ENCODE measurements at places on chromosomes 7 and 10.

DNA sequence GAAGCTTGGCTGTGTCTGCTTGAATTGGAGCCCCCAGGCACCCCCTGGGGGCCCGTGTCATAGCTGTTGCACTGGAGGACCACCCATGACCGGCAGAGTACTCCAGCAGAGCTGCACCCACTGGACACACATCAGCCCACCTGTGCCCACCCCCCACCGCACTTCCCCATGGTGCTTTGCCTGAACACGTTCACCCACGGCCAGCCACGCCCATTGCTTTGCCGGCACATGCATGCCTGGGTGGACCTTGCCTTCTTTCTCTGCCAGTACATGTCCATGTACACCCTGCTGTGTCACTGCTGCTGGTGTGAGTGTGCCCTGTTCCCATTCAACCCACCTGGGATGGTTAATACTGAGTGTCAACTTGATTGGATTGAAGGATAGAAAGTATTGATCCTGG lies 88.7 kb downstream of the SAMD9 start:
- DNase-seq, result no peak

DNA sequence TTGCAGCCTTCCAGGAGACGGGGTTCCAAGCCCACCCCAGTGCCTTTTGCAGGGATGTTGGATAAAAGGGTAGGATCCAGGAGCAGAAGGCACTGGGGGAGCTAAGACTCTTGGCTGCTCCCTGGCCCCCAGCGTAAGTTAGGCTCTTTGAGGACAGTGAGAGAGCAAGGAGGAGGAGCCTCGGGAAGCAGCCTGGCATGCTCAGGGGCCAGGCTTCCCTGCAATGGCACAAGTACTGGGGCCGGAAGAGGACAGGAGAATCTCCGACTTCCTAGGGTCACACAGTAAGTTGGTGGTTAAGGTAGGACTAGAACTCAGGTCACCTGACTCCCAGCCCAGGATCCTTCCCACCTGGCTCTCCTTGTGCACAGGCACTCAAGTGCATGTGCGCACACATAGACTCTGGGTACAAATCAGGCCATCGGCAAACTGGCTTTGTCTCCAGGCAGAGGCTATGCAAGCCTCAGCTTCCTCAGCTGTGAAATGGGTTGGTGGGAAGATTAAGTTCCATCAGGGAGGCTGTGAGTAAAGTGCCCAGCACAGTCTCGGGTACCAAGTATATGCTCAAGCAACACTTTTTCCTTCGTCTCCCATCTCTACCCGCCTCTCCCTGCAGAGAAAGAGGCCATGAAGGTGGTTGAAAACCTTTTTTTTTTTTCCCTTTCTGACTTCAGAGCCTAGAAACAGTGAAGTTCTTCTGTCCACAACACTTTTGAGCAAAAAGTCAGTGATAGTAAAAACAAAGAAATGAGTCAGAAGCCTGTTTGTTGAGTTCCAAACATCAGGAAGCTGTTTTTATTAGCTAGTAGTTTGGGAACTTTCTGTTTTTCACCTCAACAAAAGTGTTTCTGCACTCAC lies 79.1 kb downstream of the NEURL1 start:
- DNase-seq, result peak; percentile 33

GRCh38 chr10:35577926-35578617 lies 27.1 kb upstream of the GJD4 start:
- DNase-seq, result no peak

- DNase-seq, result no peak
Observed at GRCh38 chr7:24291271-24291670, 7.3 kb downstream of the NPY start.

- no peak for DNase-seq
Observed at GRCh38 chr10:29826801-29827450, 192.2 kb upstream of the SVIL start.

DNA sequence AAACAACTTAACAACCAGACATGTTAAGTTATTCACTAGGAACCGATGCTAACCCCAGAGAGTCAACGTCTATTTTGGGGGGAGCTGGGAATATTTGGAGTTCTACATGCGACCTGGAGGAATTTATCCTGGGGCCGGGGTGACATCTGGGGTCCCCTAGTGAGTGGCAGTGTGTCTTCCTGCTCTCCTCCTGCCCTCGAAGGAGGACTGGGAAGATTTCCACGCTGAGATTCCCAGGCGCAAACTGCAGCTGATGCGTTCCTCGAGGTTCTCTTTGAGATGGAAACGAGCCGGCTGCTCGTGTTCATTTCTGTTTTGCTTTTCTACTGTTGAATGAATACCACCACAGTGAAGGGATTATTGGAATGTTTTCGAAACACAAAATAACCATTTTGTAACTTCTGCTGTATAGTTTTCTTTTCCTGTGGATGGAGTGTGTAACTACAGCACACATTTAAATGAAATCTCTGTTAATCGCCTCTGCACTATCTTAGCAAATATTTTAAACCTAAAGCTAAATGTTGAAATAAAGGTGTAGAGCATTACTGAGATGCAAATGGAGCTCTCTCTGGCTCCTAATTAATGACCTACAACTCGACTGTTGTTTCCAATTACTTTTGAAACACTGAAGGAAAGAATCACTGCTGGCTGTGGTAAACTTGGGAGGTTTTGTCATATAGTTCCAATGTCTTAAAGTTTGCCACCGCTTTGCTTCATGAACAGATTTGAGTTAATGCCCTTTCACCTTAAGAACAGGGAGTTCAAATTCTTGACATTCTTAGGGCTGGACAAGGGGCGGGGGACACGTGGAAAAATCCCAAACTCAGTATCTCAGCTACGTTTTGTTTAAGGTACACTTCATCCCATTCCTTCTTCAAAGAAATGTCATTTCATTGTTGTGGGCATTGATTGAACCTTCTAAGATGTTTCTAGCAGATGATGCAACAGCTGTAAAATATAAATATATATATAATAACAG lies 21.1 kb downstream of the GATA3 start:
- DNase-seq, result no peak

GRCh38 chr10:76327441-76327840 lies 896.0 kb downstream of the LRMDA start:
- DNase-seq, result no peak

DNA sequence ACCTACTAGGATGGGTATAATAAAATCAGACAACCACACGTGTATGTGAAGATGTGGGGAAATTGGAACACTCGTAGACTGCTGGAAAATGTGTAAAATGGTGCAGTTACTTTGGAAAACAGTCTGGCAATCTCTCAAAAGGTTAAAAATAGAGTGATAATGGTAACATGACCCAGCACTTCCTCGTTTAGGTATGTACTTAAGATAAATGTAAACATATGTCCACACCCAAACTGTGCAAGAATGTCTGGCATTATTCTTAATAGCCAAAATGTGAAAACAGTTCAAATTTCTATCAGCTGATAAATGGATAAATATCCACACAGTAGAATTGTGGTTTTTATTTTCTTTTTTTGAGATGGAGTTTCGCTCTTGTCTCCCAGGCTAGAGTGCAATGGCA lies 272.8 kb downstream of the ZNF248 start:
- no peak for DNase-seq

DNA sequence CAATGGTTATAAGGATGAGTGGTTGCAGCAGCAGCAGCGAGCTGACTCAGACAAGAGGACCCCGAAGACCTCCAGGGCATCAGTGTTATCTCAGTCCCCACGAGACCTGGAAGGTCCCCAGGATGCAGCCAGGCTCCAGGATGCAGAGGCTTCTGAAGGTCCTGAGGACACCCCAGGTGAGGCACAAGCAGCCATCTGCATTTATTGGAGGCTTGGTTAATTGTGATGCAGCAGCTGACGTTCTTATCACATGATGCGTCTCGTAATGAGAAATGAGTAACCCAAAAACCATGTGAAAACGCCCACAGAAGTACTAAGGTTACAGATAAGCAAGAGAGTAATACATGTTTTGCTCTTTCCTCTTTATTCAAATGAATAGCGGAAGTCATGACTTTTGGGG lies 17.4 kb downstream of the C7orf57 start:
- DNase-seq, result peak; percentile 50

DNA sequence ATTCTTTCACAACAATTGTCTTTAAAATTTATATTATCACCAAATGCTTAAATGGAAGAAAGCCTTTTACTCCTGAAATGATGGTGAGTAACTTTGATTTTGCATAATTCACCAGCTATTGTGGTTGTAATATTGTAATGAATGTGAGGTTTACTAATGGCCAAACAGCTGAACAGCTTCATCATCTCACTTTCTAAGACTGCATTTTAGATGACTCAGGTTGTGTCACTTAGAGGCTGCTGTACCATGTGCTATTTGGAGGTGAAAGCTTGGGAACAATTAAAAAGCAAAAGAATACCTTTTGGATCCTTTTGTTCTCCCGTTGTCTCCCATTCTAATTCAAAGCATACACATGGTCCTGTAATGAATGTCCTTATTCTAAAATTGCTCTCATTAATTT lies 604.0 kb upstream of the PFKP start:
- no peak for DNase-seq

GRCh38 chr7:25666671-25667060 lies 438.4 kb upstream of the NPVF start:
- no peak for DNase-seq

- DNase-seq, result peak; percentile 31
Observed at GRCh38 chr7:87206361-87206760, 13.2 kb downstream of the TMEM243 start.

DNA sequence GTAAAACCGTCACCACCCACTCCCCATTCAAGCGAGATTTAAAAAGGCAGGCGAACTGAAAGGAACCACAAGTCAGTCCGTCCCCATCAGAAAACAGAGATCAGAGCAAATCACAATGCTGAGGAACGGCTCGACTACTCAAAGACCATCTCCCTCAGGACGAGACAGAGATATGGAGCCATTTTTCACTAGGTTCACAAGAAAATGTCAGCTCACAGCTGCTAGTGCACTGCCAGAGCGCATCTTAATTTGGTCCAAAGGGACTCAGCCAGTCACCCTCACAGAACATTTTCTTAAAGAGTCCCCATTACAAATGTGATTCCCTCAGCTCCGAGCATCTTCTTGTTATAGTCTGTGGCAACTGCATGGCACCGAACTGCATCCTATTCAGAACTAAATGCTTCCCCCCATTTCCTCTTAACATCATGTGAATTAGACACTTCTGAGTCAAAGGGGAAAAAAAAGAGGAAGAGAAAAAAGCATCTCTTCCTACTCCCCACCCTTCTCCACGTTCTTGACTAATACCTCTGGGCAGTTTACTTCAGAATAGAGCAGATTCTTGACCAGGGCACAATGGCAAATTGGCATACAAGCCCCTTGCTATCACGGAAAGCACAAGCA lies 683.9 kb downstream of the MAGI2 start:
- DNase-seq, result no peak

DNA sequence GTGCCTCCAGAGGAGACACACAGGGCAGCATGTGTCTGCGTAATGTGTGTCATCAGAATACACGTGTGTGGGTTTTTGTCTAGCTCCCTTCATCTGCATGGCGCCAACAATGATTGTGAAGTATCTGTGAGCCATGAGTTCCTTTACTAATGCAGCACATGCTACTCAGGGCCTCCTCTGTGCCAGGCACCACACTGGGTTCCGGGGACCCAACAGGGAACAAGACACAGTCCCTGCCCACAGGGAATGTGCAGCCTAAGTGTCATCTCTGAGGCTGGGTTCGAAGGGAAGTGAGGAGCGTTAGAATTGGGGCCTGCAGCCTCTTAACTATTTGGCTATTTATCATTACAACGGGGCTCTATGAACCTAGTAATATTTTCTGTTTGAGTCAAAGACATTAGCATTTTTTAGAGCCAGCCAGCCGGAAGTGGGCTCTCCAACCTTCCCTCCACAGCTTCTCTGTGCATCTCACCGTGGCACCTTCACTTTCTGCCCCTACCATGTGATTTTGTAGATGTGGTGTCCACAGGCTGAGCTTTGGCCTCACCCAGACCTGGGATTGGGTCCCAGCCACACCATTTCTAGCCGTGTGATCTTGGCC lies 43.9 kb upstream of the SRGN start:
- no peak for DNase-seq

DNA sequence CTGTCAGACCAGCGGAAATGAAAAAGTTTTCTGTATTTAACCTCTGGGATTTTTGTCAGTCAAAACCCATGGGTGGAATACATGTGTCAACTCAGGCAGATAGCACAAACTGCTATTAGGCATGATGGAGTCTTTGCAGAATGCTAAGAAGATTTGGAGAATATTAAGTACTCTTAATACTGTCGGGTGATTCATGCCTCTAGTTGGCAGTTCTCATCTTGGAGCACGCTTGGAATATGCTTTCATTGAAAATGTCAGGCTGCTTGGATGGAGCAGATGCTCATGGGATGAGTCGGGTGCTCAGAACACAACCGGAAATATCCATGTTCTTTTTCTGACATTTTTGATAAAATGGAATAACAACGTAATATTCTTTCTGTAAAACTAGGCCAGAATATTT lies 27.6 kb upstream of the PRKG1 start:
- DNase-seq, result no peak

DNA sequence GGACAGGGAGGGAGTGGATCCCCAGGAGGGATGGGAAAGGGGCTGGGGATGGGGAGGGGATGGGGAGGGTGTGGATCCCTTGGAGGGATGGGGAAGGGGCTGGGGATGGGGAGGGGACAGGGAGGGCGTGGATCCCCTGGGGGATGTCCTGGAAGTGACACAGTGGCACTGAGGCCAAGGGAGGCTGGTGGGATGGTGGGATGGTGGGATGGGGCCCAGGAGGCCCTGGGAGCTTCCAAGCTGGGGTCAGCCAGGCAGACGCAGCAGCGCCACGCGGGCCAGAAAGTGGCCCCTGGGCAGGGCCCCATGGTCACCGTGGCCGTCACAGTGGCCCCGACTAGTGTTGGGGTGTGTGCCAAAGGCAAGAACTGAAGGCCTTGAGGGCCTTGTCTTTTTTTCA lies 67.8 kb downstream of the INPP5A start:
- no peak for DNase-seq

GRCh38 chr10:124403548-124403947 lies 15.2 kb downstream of the OAT start:
- DNase-seq, result peak; percentile 81

DNA sequence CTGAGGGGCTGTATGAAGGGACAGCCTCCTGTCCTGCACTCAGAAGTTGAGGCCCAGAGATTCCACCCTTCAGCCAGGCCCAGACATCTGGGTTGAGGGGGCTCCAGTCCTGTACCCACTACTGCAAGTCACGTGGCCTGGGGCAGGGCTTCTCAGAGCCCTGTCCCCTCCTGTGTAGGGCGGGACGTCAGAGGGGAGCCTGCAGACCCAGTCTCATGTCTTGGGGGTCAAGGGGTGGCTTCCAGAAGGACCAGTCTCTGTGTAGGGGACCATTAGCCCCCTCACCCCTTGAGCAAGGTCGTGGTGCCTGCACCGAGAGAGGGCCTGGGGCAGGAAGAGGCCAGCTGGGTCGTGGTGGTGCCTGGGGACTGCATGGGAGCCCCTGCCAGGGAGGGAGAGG lies 593 bp upstream of the PILRA start:
- DNase-seq, result no peak

GRCh38 chr7:95311389-95311788 lies 12.9 kb downstream of the PON1 start:
- DNase-seq, result no peak

DNA sequence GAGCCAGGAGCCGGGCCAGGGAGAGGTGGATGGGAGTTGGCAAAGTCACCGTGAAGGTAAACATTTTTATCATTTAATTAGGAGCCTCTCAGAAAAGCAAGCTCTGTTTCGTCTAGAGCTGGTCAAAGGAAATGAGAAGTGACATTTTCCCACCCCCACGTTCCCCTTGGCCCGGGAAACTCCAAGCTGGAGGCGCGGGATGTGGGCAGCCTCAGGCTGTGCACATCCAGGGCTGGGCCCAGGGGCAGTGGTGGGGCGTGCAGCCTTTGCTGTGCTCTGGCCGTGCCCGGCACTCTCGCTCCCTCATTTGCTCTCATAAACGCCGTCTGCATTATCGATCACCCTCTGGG lies 135.6 kb upstream of the RET start:
- no peak for DNase-seq

GRCh38 chr7:16169537-16169936 lies 251.8 kb downstream of the CRPPA start:
- no peak for DNase-seq

GRCh38 chr10:76089556-76090180 lies 658.2 kb downstream of the LRMDA start:
- no peak for DNase-seq
